Fibroblast of lung (primary cell): ENCODE measurements at places on chromosomes 4 and X. TPM values are rescaled to one million over a fixed set of nuclear protein-coding genes. Genes with fewer than 3 reads are reported as not detected.
A peak's percentile ranks its signal among the peaks of the same experiment; 100 is the strongest.

DNA sequence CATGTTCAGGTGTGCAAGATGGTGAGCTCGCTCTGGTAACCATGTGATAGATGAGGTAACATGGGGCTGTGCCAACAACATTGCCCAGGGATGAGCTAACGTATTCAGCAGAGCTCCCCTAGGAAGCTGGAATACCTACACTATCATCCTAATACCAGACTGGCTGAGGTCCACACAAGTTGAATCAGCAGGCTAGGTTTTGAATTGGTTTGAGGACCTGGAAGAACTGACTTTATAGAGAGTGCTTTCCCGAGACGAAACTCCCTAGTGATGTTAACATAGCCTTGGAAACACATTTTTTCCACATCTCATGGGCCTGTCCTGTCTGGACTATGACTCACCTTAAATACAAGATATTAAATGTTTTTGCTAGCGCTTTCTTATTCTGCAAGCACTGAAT is 56.7 kb downstream of the IGFBP7 start:
- DNase-seq = no peak

GRCh38 chr4:176443117-176443516 is 123.4 kb downstream of the SPCS3 start:
- DNase-seq = peak; percentile 98

GRCh38 chr4:105102016-105102415 is 44.7 kb upstream of the TET2 start:
- peak; percentile 21 for DNase-seq

GRCh38 chrX:97234471-97235081 is 350.9 kb downstream of the RPA4 start:
- no peak for DNase-seq

DNA sequence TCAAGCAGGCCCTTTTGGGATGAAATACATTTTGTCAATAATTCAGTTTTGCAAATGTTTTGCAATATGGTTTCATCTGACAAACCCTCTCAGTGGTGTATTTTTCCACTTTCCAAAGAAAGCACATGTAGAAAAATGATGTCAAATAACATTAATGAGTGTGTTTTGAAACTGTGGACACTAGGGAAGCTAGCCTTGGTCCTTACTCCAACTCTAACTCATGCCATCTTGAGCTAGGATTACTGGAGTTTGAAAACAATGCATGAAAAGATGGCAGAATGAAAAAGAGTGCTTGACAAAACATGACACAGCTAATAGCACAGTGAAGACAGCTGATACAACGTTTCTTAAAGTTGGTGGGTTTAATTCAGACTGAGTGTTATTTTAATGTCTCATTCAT is 41.4 kb downstream of the HAND2 start:
- peak; percentile 56 for DNase-seq

DNA sequence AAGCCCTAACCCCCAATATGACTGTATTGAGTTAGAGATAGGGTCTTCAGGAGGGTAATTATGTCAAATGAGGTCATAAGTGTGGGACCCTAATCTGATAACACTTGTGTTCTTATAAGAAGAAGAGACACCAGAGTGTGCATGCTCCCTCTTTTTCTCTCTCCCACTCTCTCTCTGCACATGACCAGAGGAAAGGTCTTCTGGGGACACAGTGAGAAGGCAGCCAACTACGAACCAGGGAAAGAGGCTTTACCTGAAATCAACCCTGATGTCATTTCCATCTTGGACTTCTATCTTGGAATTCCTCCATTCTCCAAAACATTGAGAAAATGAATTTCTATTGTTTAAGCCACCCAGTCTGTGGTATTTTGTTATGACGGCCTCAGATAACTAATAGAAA is 97.2 kb upstream of the MAD2L1 start:
- DNase-seq = no peak

- peak; percentile 98 for DNase-seq
Observed at GRCh38 chr4:53563824-53564223, 27.5 kb downstream of the LNX1 start.

DNA sequence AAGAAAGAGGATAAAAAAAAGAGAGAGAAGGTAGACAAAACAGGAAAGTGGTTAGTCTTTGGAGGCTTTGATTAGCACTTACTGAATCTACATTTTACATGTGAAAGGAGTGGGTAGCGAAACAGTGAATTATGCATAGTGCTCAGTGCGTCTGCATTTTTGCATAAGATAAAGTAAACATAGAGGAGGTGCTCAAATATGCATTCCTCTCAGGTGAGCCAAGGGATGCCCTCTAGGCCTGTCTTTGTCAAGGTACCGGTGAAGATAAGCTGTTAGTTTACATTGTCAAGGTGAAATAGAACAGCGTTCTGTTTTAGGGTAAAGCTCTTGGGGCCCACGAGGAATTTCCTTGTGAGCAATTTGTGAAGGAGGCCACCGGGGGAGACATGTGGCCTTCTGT is 260.6 kb downstream of the TRIML1 start:
- DNase-seq = no peak

- peak; percentile 54 for DNase-seq
Observed at GRCh38 chr4:78288327-78288726, 231.2 kb downstream of the FRAS1 start.

GRCh38 chr4:10803713-10804343 is 119.3 kb upstream of the CLNK start:
- no peak for DNase-seq

DNA sequence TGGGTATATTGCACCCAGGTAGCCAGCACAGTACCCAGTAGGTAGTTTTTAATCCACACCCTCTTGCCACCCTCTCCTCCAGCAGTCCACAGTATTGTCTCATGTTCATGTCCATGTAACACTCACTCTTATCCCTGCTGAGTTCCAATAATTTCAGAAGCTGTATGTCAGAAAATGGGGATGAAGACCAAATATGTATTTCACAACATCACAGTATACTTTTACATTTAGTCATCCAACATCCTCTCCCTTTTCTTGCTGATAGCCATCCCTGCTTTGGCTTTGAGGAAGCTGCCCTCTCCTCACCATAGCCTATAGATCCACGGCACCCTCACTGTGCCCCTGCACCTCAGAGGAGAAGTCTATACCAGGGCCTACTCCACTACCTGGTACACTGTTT is 126.0 kb upstream of the LDB2 start:
- no peak for DNase-seq

DNA sequence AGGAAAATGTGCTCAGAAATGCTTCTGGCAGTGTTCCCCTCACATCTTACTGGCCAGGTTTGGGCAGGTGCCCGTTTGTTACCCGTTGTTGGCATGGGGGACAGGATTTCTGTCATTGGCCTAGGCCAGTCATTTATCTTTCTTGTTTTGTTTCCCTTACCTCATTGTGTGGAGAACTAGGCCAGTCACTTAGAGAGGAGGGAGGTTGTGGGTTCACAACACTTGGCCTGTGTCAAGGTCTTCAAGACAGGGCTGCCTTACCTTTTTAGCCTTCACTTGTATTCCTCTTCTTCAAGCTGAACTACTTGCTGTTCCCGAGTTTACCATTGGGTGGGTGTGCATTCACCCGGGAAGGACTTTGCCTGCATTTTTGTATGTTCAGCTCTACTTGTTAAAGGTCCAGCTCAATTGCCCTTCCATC is 17.7 kb downstream of the SNX25 start:
- DNase-seq = peak; percentile 34

- DNase-seq = no peak
Observed at GRCh38 chrX:20056704-20057103, 60.0 kb downstream of the MAP7D2 start.

DNA sequence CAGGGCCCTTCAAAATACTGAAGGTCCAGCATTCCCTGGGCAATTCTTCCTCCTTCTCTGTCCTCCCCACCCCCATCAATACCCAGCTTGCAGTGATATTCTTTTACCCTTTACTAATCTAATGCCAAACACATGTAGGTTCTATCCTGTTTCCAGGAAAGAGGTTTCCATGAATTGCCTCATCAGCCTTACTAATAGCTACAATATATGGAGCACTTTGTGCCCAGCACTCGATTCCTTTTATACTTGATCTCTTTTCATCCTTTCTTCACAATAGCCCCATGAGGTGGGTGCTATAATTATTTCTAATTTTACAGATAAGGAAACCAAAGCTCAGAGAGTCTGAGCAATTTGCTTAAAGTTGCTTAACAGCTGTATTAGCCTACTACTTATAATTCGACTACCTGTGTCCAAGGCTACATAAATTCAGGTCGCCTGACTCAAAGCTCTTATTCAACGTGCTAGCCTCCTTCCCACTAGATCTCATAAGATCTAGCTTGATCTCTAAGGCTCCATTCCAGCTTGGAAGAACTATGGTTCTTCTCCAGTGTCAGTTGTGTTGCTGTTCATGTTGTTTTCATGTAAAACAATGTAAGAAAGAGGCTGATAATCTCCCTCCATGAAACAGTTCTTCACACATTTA is 229.6 kb upstream of the PGRMC2 start:
- peak; percentile 83 for DNase-seq

- no peak for DNase-seq
Observed at GRCh38 chr4:123990310-123990870, 593.8 kb downstream of the SPRY1 start.

DNA sequence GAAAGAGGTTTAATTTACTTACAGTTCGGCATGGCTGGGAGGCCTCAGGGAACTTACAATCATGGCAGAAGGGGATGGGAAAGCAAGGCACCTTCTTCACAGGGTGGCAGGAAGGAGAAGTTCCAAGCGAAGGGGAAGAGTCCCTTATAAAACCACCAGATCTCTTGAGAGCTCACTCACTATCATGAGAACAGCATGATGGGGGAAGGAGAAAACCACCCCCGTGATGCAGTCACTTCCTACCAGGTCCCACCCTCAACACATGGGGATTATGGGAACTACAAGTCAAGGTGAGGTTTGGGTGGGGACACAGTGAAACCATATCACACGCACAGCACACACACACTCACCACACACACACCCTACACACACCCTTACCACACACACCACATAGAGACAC is 104.3 kb downstream of the DCTD start:
- no peak for DNase-seq

DNA sequence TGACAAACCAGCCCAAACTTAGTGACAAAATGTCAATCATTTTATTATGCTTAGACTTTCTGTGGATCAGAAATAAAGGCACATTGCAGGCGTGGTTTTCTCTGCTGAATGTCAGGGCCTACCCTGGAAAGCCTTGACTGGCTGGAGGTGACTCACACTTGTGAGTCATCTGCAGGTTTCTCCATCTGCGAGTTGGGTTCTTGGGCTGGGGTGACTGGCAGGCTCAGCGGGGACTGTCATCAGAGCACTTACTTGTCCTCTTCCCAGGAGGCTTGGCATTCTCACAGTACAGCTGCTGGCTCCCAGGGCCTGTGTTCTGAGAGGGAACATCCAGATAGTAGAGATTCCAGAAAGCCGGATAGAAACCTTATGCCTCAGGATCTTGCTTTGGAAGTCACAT is 153.8 kb upstream of the AGA start:
- peak; percentile 74 for DNase-seq

DNA sequence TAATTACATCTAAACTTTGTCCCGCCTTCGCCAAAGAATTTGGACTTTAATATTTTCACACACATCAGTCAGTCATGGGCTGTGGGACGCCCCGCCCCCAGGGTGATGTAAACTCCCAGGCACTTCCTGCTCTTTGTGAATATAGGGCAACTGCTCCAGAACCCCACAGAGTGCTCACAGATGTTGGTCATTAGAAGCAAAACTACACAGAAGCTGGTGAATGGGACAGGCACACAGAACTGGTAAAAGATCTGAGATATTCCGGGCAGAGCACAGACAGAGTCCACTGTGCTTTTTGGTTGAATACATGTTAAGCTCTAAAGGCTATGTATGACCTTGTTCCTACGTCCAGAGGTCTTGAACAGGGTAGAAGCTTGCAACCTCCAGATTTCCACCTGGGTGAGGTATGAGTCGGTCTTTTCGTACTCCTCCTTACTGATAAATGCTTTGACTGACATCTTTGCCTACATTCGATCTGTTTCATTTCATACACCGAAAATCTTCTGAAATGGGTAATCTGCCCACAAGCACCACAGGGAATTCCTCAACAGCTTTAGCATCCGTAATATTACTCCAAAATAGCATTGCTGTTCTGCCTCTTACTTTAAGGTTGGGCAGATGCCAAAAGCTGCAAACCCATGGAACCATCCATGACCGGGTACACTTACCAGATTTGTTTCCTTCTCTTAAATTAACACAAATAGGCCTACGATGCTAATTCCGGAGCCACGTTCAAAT is 144.6 kb downstream of the AMELX start:
- peak; percentile 75 for DNase-seq

DNA sequence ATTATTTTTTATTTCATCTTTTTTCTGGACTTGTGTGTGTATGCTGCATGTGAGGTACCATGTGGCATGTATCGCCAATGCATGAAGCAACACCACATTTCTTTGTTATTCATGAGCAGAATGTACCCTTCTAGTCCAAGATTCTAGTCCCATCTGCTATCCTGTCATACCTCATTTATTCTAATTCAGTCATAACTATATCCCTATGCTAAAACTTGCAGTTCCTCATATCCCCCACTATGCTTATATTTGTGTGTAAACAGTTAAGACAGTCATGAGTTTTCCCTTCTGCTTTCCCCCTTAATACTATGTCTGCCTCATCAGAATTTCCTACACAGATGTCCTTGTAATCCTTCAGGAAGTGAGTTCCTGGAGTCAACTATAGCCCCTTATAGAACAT is 19.7 kb downstream of the OCRL start:
- no peak for DNase-seq

GRCh38 chr4:93749292-93749761 is 79.2 kb upstream of the ATOH1 start:
- no peak for DNase-seq

GRCh38 chr4:40579983-40580382 is 49.7 kb downstream of the RBM47 start:
- peak; percentile 21 for DNase-seq

- no peak for DNase-seq
Observed at GRCh38 chr4:86294883-86295282, 65.0 kb downstream of the MAPK10 start.

GRCh38 chrX:106726485-106727437 is at the start of gene RNF128:
TSS of gene RNF128 (plus strand) at chrX:106726701. CDS start at chrX:106726914, 213 bp downstream.
- DNase-seq = peak; percentile 52

GRCh38 chr4:87911252-87911774 is 64.2 kb upstream of the SPP1 start:
- DNase-seq = peak; percentile 37

GRCh38 chr4:175374459-175374858 is 437.6 kb downstream of the GPM6A start:
- no peak for DNase-seq

DNA sequence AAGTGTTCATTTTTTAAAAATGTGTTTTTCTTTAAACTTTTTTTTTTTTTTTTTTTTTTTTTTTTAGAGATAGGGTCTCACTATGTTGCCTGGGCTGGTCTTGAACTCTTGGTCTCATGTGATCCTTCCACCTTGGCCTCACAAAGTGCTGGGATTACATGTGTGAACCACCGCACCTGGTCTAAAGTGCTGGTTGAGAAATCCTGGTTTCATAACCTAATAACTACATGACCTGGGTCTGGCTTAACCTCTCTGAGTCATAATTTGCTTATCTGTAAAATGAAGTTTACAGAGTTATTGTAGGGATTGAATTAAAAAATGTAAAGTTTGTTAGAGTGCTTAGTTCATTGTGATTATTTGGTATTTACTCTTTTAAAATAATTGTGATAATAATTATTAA is 5.2 kb downstream of the HSD17B13 start:
- no peak for DNase-seq

Gene PABPC1L2A
- polyA plus RNA-seq = not detected in 2 replicates

Gene FMR1
- 24.6 and 26.1 TPM in 2 replicates for polyA plus RNA-seq

Gene CORIN
- 4.2 and 22.2 TPM in 2 replicates for polyA plus RNA-seq

Gene NOX1
- polyA plus RNA-seq = not detected in 2 replicates

Gene PGAM4
- 0.39 and 0.47 TPM in 2 replicates for polyA plus RNA-seq

Gene GIMD1
- not detected in 2 replicates for polyA plus RNA-seq

Gene IL2RG
- polyA plus RNA-seq = not detected in 2 replicates

Gene RIPPLY1
- not detected in 2 replicates for polyA plus RNA-seq
